RWPE1 (cell line): ENCODE measurements at places on chromosomes 12 and 14.

- DNase-seq: no peak
Observed at GRCh38 chr12:27366621-27367020, 34.0 kb downstream of the BMAL2 start.

DNA sequence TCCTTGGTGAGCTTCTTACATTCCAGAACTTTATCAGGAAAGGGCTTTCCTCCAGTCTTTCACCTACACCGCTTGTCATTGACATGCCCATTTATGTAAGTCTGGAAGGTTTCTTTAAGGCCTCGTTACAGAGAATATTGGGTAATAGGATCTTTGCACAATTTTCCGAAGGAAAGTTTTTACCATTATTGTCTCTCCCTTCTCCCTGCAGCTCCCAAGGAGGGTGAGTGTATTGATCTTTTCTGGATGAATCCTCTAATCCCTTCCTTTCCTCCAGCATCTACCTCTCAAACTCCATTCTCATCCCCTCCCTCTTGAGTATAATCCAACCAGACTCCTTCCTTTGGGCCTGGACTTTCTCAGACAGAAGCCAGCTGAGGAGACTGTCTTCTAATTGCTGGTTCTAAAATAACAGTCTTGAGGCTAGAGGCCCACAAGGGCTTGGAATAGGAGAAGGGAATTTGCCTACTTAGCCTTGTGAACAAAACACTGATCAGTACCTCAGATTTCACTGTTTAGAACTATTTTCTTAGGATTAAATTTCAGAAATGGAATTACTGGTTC is 21.8 kb downstream of the WNK1 start:
- DNase-seq: no peak

- DNase-seq: no peak
Observed at GRCh38 chr14:32329146-32329545, at the start of gene AKAP6. AKAP6 (plus strand) TSS chr14:32329298; CDS start chr14:32433494, 104,196 bp downstream.

DNA sequence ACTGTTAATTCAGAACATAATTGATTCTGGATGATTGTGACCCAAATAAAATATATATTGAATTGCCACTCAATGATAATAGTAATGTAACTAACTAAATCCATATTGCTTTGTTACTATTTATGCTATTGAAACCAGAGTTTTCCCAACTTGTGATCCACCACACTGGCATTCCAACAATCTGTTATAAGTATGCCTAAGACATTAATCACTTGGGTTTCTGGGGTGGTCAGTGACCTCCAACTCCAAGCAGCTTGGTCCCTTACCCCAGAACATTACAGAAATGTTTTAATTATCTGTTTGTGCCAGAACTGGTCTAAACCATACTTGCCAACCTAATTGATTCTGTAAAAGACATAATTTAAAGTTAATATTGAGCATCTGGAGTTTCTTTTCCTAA is 14.6 kb downstream of the CAPS2 start:
- no peak for DNase-seq

DNA sequence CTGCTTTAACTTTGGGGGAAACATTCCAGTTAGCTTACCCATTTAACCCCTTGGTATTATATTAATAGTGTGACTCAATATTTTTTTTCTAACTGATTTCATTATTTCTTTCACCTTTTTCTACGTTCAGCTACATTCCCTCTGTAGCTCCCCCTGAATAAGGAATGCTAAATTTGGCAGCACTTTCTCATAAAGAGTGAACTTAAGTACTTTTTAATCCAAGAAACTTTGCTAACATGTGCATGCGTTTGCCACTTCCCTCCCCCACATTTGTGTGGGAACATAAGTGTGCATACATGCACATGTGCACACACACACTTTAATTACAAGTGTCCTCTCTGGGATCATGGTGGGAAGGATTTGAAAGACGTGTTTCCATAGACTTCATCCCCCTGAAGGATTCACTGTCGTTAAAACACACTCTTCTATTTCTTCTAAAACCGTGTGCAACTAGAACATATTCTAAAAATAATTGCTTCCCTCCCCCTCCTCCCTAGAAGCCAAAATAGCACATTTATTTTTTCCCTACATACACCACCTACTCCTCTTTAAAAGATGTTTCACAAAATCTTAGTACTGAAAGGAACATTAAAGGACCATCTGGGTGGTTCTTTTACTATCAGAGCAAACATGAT is 142.6 kb downstream of the PPM1H start:
- no peak for DNase-seq

DNA sequence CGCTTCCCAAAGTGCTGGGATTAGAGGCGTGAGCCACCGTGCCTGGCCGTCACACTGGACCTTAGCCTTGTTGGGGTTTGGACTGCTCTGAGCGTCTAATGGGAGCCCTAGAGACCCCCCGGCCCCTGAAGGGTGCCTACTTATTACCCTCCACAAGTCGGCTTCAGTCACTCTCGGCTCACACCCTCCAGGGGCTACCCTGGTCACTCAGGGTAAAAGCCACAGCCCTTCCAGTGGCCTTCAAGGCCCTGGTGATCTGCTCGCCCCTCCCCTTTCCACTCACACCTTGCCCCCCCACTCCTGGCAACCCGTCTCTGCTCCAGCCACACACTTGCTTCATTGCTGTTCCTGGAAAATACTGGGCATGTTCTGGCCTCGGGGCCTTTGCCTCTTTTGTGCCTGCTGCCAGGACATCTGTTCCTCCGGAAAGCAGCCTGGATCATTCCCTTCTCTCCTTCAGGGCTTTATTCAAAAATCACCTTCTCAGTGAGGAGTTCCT is 3.6 kb upstream of the MORN3 start:
- peak; percentile 29 for DNase-seq

DNA sequence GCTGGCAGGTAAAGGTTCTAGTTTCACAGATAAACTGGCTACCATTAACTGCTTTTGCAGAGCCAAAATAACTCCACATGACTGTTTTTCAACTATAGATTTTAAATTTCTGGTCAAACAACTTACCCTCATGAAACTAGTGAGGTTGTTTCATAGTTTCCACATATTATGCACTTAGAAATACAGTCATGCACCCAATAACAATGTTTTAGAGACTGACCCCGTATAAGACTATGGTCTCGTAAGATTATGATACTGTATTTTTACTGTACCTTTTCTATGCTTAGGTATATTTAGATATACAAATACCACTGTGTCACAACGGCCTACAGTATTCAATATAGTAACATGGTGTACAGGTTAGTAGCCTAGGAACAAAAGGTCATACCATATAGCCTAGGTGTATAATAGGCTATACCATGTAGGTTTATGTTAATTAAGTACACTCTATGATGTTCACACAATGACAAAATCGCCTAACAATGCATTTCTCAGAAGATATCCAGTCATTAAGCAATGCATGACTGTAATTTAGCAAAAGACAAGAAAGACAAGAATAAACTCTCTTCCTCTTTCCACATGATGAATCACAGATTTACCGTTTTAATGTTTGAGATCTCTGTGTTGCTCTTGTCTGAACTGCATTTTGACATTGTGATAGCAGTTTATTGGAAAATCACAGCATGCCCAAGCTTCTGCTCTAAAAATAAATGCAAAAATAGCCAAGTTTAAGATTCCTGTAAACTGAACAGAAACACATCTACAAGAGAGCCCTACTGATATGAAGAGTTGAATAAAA is 17.1 kb downstream of the DICER1 start:
- no peak for DNase-seq

GRCh38 chr14:101475456-101476257 is 85.6 kb upstream of the DIO3 start:
- peak; percentile 78 for DNase-seq

GRCh38 chr14:21308479-21309237 is 28.8 kb downstream of the RPGRIP1 start:
- peak; percentile 61 for DNase-seq

DNA sequence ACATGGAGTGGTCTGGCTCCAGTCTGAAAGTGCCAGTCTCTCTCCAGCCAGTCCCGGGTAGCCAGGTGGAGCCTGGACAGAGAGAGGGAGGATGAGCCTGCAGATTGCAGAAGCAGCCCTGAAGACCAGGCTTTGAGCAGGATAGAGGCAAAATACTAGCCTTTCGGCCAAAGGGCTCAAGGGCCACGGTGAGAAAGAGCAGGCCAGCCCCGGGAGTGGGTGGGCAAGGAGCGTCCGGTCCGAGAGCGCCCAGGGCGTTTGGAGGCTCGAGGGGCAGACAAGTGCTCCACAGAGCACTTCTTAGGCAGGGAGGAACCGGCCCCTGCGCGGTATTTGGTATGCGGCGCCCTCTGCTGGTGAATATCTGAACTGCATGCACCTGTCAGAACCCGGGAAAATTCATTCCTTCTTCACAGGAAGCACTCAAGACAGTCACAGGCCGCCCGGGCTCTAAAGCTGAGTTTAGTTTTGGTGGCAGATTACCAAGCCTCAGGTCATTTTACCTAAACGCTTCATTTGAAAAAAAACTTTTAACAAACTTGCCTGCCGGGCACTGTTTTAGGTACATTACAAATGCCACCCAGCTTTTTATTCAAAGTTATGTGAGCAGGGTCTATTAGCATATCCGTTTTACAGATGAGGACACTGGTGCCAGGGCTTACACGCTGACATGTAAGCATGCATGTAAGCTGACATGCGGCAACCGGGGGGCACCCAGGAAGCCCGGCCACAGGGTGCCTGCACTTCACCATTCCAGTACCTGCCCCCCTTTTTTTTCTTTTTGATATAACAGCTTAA is 21.0 kb upstream of the PSMC1 start:
- DNase-seq: peak; percentile 74

GRCh38 chr12:102903337-102904007 is 13.6 kb downstream of the PAH start:
- no peak for DNase-seq

DNA sequence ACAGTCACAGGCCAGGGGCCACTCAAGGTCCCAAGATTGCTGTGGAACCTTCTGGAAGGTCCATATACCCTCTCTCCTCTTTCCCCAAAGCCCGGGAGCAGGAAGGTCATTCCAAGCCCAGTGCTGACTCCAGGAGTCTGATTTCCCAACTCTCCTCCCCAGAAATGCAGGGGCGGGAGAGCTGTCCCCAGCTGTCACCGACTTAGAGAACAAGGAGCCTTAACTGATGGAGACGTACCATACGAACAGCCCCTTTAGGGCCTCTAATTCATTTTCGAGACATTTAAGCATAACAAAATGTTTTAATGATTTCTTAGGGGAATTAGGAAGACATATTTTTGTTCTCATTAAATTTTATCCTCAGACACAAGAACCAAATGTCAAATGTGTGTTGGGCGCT is 99.2 kb downstream of the PHETA1 start:
- DNase-seq: no peak

DNA sequence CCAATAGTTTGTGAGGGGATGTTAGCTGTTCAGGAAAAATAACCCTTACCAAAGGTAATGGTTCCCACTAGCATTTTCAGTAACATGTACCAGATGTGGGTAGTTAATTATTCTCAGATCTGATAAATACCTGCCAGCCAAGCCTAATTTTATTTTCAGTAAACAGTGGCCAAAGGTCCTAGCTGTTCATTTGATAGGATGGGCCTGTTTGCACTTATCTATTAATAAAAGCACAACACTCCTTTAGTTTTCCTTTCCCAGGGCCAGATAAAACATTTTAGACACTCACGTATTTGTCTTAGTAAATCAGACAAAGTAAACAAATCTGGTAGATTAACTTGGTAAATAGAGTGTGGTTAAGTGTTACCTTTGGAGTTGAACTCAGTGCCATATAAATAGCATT is 345.1 kb downstream of the RAD51B start:
- DNase-seq: no peak

DNA sequence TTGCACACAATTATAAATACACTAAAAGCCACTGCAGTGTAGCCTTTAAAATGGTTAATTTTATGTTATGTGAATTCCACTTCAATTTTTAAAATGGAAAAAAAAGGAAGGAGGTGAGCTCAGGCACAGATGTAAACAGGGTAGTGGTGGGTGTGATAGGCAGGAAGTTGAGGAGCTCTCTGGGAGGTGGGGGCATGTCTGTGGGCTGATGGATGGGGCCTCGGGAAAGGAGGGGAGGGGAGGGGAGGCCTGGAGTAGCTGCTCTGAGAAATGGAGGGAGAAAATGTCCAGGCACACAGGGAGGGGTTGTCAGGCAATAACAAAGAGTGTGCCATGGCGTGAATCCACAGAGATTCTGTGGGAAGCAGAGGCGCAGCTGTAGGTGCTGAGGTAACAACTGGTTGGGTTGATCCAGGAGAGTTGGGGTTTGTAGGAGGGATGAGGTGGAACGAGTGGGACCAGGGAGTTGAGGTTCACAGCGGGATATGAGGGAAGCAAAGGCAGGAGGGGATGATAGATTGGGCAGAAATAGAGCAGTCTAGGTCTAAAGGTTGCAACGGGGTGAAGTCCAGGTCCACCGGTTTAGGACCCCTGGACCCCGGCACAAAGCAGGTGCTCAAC is 57.2 kb downstream of the LTBP2 start:
- no peak for DNase-seq

GRCh38 chr12:111367661-111368221 is 1.2 kb downstream of the PHETA1 start:
- no peak for DNase-seq

DNA sequence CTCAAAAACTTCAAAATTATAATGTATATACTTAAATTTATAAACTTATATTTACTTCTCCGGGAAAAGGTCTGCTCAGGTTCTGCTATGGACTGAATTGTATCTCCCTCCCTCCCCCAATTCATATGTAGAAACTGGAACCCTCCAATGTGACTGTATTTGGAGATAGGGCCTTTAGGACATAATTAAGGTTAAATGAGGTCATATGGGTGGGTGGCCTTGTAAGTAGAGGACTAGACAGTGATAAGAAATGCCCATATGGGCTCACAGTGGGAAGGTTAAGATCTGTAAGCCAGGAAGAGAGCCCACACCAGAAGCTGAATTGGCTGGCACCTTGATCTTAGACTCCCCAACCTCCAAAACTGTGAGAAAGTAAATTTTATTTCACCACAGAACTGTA is 84.5 kb downstream of the TAOK3 start:
- DNase-seq: no peak

DNA sequence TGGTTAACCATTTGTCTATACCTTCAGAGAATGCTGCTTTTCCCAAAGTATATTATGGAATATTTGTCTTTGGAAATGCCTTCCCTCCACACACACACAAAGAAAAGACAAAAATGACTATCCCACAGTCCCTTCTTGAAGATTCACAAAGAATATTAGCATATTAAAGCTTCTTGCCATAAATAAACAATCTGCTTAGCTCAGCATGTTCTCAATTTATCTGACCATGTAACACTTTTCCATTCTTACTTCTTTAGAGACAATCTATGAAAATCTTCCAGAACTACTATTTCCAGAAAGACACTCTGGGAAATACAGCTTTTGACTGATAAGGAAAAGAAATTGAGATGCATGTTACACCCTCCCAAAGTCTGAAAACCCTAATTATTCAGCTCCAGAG is 58.9 kb upstream of the OVCH1 start:
- no peak for DNase-seq

DNA sequence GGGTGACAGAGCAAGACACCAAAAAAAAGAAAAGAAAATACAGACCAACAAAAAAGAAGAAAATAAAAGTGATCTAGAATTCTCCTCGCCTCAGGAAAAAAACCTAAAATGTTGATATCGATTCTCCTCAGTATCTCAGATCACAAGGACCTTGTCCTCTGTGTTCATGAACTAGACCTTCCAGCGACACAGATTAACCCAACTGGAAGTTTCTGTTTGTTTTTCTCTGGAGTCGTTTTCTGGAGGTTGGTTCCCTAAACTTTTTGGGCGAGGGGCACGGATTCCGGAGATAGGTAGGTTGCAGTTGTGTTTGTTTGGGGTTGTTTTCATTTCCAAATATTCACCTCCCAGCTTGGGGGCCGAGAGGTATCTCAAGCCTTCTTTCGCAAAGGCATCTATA is 559 bp upstream of the RFC5 start:
- DNase-seq: no peak

- no peak for DNase-seq
Observed at GRCh38 chr14:71166180-71166837, 259.1 kb downstream of the PCNX1 start.

GRCh38 chr12:58888131-58888783 is 32.0 kb downstream of the LRIG3 start:
- peak; percentile 34 for DNase-seq
